Right renal cortex interstitium (tissue), 3 donors: ENCODE measurements at places on chromosomes 16 and 17. TPM values are rescaled to one million over a fixed set of nuclear protein-coding genes. Genes with fewer than 3 reads are reported as not detected.

- DNase-seq: no peak
Observed at GRCh38 chr17:51034800-51035199, 85.9 kb downstream of the SPAG9 start.

- DNase-seq: no peak
Observed at GRCh38 chr16:75062135-75062975, 54.2 kb downstream of the LDHD start.

- no peak for DNase-seq
Observed at GRCh38 chr16:68367030-68367429, 56.2 kb downstream of the PRMT7 start.

GRCh38 chr16:56858374-56858773 is 6.6 kb upstream of the SLC12A3 start:
- DNase-seq: no peak

- DNase-seq: no peak
Observed at GRCh38 chr17:33055171-33055611, 63.5 kb downstream of the SPACA3 start.

- DNase-seq: no peak
Observed at GRCh38 chr17:60169921-60170817, 20.4 kb downstream of the CA4 start.

DNA sequence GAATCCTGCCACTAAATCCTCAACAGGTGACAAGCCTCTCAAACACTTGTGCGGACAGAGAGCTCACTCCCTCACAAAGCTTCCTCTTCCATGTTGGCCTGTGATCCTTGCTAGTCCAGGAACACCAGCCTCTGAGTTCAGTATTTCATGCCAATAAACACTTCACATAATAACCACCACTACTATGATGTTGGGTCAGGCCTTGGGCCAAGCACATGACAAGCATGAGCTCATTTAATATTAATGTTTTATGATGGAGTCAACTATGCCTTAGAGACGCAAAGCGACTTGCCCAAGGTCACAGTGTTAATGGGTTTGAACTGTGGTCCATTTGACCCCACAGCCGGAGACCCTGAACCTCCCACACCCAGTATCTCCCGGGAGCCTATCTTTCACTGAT is 129.1 kb downstream of the GAS7 start:
- no peak for DNase-seq

GRCh38 chr16:11207646-11208045 is 48.4 kb downstream of the SOCS1 start:
- DNase-seq: no peak

GRCh38 chr16:12685806-12686205 is 117.9 kb downstream of the CPPED1 start:
- no peak for DNase-seq

GRCh38 chr17:66146394-66146793 is 45.5 kb downstream of the CEP112 start:
- no peak for DNase-seq

DNA sequence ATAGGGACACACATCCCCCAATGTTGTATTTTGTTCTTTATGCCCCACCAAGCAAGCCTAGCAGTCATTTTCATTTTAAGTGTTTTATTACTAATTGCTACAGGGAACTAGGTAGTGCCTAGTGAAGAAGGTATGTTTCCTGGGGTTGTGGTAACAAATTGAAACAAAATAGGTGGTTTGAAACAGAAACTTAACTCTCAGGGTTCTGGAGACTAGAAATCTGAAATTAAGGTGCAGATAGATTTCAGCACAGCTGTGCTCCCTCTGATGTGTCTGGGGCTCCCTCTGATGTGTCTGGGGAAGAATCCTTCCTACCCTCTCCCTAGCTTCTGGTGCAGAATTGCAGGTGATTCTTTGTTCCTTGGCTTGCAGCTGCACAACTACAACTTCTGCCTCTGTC is 390.1 kb downstream of the ZFHX3 start:
- no peak for DNase-seq

DNA sequence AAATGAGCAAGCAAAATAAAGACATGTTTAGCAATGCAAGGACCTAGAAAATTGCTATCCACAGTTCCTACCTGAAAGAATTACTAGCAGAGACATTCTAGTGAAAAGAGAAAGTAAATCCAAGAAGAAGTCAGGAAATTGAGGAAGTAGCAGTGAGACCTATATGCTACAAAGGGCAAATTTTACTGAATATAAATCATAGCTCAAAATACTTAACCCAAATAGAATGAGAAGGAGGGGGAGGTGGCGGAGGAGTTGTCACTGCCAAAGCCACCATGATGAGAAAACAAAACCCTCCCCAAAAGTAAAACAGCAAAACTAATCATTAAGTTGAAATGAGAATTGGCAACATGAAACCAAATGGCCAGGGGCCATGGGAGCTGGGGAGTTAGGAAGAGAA is 39.3 kb downstream of the PITPNM3 start:
- DNase-seq: no peak

- no peak for DNase-seq
Observed at GRCh38 chr17:8599351-8600011, 31.0 kb downstream of the MYH10 start.

The CD300LB gene
- polyA plus RNA-seq: 0.25 TPM

The NEUROD2 gene
- 0.04 TPM for polyA plus RNA-seq

The ABCC1 gene
- polyA plus RNA-seq: 20.9 TPM
